ENCODE measurements at places on chromosomes 12 and 14. TPM values are rescaled to one million over a fixed set of nuclear protein-coding genes. Genes with fewer than 3 reads are reported as not detected.

Gene PRR4
- total RNA-seq, result 22.7 TPM

Gene SYCP3
- not detected for total RNA-seq

Gene FLRT2
- 20.1 TPM for total RNA-seq

Gene GALNT9
- 1.7 TPM for total RNA-seq

Gene CORO1C
- total RNA-seq, result 208 TPM

Gene RPGRIP1
- total RNA-seq, result not detected

DNA sequence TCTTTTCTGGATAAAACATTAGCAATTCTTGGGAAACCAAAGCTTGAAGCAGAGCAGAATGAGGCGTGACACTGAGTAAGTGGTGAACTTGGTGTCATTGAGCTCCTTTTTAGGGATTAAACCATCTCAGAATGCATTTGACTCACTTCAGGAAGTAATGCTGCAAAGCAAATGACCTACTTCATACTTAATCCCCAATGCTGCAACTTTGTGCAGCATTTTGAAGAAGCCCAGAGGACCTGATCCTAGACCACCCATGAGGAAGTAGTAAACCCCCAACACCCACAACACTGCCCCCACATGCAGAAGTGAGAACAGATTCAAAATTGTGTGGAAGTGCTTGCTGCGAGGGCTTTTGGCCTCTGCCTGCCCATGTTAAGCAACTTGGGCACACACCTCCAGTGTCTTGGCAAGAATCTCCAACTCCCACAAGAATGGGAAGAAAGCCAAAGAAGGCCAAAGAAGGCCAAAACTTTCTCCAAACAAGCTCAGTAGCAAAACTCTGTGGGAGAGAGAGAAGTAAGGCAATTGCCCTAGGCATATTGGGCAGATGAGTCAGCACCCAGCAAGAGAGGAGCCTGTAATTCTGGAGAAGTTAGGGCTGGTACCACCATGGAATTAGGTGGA, 69.2 kb upstream of the ETV6 start:
- peaks cover 27% of the 10 kb centered on the region for H3K4me1 ChIP-seq
- no peaks in the 10 kb centered on the region for H3K36me3 ChIP-seq
- no peak for DNase-seq
- no peak overlapping the region for H3K4me3 ChIP-seq
- H3K27me3 ChIP-seq, result no peaks in the 10 kb centered on the region

- H3K4me1 ChIP-seq, result no peaks in the 10 kb centered on the region
- no peak for DNase-seq
- H3K4me3 ChIP-seq, result no peak overlapping the region
- no peak overlapping the region for H3K27ac ChIP-seq
- no peaks in the 10 kb centered on the region for H3K27me3 ChIP-seq
Measured at GRCh38 chr14:88029500-88029899, 24.6 kb downstream of the GPR65 start.

DNA sequence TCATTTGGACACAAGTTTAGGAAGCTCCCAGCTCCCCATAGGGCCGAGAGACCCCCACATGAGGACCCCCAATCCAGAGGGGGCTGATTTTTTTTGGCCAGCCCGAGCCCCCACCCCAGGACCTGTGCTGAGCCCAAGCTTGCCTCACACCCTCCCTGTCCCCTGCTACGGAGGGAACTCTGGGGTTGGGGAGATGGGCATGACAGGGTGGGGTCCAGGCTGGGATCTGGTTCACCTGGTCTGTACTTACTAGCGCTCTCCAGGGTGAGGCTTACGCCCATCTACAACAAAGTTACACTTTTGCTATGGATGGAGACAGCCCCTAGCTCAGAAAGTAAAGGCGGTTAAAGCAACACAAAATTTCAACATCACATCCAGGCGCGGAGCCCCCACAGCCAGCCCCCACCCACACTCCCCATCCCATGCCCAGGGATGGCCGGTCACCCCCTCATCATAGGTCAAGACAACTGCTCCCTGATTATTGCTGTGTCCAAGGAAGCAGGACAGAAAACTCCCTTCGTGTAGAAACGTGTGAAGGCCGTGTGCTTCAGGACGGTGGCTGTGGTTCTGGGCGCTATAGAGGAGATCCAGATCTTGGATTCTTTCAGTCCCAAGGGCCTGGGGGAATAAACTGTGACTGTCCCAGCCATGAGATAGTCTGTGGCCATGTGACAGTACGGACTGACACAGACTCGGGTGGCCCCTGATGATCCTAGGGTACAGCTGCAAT, 10.7 kb downstream of the SLC25A29 start:
- no peak overlapping the region for H3K4me3 ChIP-seq
- peak overlapping the region; percentile 76 for H3K27ac ChIP-seq
- no peaks in the 10 kb centered on the region for H3K27me3 ChIP-seq
- H3K4me1 ChIP-seq, result peaks cover 21% of the 10 kb centered on the region
- peaks cover 14% of the 10 kb centered on the region for H3K36me3 ChIP-seq

DNA sequence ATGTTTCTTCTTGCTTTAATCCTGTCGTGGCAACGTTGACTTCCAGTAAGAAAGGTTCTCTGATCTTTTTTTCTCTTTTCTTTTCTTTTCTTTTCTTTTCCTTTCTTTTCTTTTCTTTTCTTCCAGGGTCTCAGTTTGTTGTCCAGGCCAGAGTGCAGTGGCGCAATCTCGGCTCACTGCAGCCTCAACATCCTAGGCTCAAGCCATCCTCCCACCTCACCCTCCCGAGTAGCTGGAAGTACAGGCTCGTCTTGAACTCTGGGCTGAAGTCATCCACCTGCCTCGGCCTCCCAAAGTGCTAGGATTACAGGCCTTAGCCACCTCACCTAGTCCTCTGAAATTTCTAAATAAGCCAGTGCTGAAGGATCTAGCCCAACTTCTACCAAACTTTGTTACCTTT, 1.3 kb upstream of the MAP3K9 start:
- peaks cover 14% of the 10 kb centered on the region for H3K4me1 ChIP-seq
- H3K27me3 ChIP-seq, result peaks cover 11% of the 10 kb centered on the region
- H3K36me3 ChIP-seq, result no peaks in the 10 kb centered on the region
- no peak overlapping the region for H3K4me3 ChIP-seq
- H3K27ac ChIP-seq, result no peak overlapping the region

DNA sequence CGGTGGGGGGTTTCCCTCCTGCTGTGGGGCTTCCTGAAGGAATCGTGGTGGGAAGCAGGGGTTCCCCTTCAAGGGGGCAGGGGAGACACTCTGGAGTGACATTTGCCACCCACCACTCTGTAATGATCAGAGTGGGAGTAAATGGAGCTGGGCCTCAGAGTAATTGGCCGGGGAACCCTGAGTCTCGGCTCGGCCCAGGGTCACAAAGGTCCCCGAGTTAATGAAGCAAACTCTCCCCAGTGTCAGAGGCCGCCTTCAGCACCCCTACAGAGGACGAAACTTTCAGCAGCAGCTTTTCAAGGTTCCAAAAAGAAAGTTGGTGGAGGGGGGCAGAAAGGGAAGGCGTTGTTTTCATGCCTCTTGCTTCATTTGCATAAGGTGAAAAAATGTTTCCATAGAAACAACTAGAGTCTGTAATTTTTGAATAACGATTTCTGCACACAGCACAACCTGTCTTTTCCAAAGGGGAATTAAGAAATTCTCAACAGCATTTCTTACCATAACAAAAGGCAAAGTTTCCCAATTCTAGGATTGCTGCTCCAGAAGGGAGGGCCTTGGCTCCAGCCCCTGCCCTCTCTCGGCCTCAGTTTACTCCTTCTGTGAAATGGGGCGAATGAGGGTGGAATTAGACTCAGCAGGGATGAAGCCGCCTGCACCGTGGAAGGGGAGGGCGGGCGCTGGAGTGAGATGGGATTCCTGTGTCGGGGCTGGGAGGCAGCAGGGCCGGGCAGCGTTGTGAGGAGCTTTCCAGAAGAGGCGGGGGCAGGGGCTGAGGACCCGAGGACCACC, 67.0 kb upstream of the BEGAIN start:
- H3K27me3 ChIP-seq, result no peaks in the 10 kb centered on the region
- H3K36me3 ChIP-seq, result no peaks in the 10 kb centered on the region
- no peaks in the 10 kb centered on the region for H3K4me1 ChIP-seq

DNA sequence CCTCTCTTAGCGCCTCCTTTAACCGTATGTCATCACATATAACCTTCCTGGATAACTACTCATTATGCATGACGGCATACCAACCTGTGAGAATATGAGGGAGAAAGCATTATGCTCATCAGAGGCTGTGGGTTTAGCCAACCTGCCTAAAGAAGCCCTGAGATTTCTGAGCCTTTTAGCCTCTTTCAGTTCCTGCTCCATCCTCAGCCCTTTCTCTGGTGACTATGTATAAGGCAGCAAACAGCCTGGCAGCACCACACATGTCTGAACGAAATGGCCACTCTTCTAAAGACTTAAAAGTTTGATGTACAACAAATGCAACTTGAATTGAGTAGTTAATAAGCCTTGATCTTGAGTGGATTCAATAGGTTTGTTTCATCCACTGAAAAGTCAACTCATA, 64.8 kb upstream of the SOX5 start:
- no peak for DNase-seq
- no peak overlapping the region for H3K4me3 ChIP-seq
- H3K4me1 ChIP-seq, result no peaks in the 10 kb centered on the region

DNA sequence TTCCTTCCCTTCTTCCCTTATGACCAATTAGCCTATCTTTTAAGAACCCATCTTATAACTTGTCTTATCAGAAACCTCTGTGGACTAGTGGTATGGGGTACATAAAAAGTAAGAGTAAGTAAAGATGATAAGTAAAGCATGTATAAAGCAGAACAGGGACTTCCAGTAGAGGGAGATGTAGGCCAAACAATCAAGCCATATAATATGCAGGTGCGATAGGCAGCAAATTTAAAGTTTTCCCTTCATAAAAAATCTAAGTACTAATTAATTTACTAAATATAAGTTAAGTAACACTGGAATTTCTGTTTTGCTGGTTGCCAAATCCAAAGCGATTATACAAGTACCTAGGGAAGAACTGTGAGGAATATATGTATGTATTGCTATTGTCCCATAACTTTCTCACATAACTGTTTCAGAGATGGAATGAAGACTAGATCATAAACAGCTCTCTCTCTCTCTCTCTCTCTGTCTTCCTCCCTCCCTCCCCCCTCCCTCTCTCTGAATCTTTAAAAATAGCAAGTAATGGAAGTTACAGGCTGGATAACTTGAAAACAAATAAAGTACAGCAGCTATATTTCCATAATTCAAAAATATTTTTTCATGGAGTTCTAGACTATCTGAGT, 25.7 kb downstream of the METTL25 start:
- no peak overlapping the region for H3K27ac ChIP-seq
- no peaks in the 10 kb centered on the region for H3K4me1 ChIP-seq
- no peak for DNase-seq
- H3K27me3 ChIP-seq, result no peaks in the 10 kb centered on the region
- no peak overlapping the region for H3K4me3 ChIP-seq
- H3K36me3 ChIP-seq, result no peaks in the 10 kb centered on the region

GRCh38 chr14:55454264-55455002, 14.0 kb upstream of the TBPL2 start:
- no peaks in the 10 kb centered on the region for H3K27me3 ChIP-seq
- H3K4me1 ChIP-seq, result no peaks in the 10 kb centered on the region

- H3K27ac ChIP-seq, result no peak overlapping the region
- peaks cover 15% of the 10 kb centered on the region for H3K4me1 ChIP-seq
- H3K36me3 ChIP-seq, result no peaks in the 10 kb centered on the region
- H3K27me3 ChIP-seq, result no peaks in the 10 kb centered on the region
- H3K4me3 ChIP-seq, result no peak overlapping the region
- DNase-seq, result no peak
Measured at GRCh38 chr12:41289501-41289900, 101.4 kb downstream of the PDZRN4 start.

DNA sequence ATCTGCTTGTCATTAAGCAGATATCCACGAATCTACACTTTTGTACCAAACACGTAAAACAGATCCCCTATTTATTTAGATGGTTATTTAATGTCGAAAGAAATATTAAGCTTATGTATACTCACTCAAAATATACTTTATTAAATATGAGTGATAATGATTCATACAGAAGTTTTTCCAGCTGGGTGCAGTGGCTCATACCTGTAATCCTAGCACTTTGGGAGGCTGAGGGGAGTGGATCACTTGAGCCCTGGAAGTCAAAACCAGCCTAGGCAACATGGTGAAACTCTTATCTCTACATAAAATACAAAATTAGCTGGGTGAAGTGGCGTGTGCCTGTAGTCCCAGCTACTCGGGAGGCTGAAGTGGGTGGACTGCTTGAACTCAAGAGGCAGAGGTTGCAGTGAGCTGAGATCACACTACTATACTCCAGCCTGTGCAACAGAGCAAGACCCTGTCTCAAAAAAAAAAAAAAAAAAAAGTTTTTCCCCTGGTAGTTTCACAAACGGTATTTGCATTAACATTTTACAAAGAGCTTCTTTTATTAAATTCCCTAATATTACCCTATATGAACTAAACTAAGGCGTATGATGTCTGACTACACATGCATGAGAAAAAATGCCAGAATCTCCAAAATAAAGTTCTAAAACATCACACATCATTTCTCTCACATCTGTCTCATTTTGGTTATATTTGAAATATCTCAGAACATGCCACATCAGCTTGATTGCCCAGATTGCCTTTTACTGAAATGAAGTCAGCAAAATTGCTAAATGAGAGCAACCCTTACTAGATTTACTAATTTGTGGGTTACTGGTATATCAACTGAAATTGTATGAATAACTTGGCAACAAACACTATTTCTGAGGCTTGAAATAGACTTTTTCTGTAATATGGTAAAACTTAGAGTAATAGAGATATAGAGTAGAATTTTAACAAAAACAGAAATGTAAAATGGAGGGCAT, 74.9 kb downstream of the PAWR start:
- no peak overlapping the region for H3K4me3 ChIP-seq
- DNase-seq, result no peak
- H3K27ac ChIP-seq, result no peak overlapping the region
- peaks cover 7% of the 10 kb centered on the region for H3K36me3 ChIP-seq

GRCh38 chr12:21980544-21980943, 39.3 kb upstream of the ABCC9 start:
- DNase-seq, result no peak
- peaks cover 11% of the 10 kb centered on the region for H3K4me1 ChIP-seq
- H3K27me3 ChIP-seq, result no peaks in the 10 kb centered on the region

DNA sequence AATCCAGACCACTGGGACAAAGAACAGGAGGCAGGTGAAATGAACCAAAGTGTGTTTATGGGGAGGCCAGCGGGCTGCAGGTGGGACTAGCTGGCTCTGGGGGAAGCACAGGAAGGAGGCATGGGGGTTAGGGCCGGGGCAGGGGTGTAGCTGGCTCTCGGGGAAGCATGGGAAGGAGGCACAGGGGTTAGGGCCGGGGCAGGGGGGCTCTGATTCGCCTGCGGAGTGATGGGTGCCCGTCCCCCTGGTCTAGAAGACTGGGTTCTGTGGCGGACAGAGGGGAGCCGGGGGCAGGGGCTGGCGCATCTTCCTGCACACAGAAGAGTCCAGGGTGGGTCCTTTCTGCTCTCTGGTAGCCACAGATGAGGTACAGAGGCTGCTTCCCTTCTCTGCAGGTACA, 310.3 kb downstream of the TMEM121 start:
- no peaks in the 10 kb centered on the region for H3K36me3 ChIP-seq
- no peaks in the 10 kb centered on the region for H3K4me1 ChIP-seq
- H3K27ac ChIP-seq, result no peak overlapping the region

All from thoracic aorta (tissue), 2 donors.